ENCODE measurements at places on chromosomes 5 and 9.

DNA sequence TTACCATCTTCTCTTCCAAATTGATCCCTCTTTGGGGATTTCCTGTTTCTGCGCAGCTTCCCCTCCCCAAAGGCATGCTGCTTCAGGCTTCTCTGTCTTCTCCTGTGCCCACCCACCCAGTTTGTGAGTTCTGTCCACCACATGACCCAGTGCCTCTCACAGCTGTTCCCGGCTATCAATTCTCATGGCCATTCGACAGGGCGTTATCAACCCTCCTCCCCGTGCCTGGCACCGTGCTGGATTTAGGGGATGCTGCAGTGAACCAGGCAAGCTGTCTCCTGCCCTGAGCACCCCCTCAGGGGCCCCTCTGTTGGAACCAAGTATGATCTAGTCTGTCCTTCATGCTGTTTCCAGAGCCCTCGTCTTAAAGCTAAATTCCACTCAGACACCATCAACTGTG, 38.7 kb downstream of the COL23A1 start:
- no peak for DNase-seq

DNA sequence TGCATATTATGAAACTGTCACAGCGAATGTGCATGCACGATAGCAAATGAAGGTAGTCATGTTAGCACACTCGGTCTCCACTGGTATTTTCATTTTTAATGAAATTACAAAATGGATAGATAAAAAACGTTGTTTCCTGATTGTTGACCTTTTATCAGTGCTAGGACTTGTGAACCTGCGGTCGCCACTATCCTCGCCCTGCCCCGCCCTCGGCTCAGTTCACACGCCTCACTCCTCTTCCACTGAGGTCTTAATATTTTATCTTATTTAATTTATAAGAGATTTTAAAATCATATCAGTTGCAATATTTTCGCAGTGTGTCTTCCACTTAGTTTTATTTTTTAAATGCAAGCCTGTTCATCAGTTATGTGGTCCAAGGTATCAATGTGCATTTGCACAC, 382.6 kb upstream of the IRX4 start:
- no peak for DNase-seq

GRCh38 chr5:150349681-150350275, 7.7 kb upstream of the TCOF1 start:
- no peak for DNase-seq

GRCh38 chr9:137664676-137665075, 45.9 kb downstream of the EHMT1 start:
- DNase-seq, result no peak

GRCh38 chr5:128099944-128100343, 16.4 kb downstream of the SLC12A2 start:
- no peak for DNase-seq

- no peak for DNase-seq
These were observed 33.1 kb downstream of the GTF3C4 start for GRCh38 chr9:132703336-132703735.

DNA sequence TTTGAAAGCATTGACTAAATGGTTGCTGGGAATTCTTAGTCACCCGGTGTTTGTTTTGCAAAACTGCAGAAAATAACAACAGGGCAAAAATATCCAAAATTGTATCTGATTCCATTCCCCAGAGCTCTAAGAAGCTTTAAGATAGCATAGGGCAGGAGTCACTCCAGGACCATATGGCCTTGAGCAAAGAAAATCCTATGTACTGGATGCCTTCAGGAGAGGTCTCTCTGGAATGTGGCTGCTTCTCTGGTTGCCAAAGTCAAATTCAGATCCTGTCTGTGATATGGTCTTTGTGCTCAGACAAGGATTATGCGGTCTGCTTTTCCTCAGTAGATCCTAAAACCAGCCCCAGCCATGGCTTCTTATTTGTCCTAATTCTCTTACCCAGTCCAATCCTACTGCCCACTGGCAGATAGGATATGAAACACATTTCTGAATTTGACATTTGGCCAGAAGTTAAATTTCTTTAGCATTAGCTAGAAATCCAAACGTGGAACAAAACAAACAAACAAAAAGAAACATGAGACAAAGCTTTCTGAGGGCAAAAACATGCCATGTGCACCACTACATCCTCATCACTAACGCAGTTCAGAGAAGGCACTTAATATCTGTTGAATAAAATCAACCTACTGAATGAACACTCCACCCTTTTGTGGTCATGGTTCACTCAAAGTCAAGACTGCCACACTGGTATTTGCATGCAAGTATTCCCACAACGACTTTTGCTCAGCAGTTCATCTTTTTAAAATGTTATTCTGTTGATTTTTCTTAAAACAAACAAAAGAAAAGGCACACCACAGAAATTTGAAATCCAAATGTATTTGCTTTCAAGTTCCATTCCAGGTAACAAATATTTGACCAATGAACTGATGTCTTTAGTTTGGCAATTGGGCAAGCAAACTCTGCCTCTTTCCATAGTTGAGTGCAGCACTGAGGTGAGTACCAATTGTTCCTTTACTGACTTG, 165.7 kb downstream of the TRPM6 start:
- DNase-seq, result no peak

- no peak for DNase-seq
These were observed 33.0 kb downstream of the USP20 start for GRCh38 chr9:129868023-129868871.

- DNase-seq, result no peak
These were observed 6.6 kb upstream of the ALDH1B1 start for GRCh38 chr9:38385896-38386295.

GRCh38 chr5:139710319-139711066, 62.3 kb downstream of the CXXC5 start:
- peak; percentile 73 for DNase-seq

DNA sequence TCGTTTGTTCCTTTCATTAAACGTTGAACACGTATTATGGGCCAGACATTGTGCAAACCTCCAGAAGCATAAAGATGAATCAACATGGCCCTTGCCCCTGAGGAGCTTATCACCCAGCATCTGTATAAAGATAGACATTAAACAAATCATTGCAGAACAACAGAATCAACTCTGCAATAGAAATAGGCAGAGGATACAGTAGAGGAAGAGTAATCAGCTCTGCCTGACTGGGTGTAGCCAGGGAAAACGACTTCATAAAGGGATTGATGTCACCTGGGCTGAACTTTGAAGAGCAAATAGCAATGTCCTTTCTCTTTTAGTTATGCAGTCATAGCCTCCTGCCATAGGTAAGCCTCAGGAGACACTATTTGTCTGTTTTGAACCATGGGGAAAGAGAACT, 13.4 kb downstream of the RGS7BP start:
- DNase-seq, result no peak

DNA sequence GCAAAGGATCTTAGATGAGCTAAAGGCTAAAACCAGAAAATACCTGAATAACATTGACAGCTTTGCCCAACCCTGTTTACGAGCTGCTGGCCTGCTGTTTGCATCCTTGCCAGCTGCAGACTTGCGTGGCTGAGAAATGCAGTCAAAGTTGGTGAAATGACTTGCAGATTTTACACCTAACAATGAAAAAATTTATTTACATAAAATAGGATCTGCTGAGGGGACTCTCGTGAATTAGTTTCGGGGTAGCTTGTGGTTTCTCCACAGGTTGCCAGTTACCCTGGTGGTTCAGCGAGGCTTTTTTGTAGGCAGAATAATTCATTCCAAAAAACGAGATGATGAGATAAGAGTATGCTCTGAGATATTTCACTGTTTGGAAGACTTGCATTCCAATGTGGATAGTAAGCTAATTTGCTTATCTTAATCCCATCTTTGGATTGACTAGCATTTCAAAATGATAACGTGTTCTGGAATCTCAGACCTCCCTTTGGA, 65.7 kb upstream of the FANCC start:
- DNase-seq, result no peak

All from inflammatory macrophage (primary cell).